HT-29 (cell line): ENCODE measurements at places on chromosomes 11 and 22.

- DNase-seq, result no peak
These were observed 17.3 kb upstream of the RASD2 start for GRCh38 chr22:35523167-35523947.

GRCh38 chr11:67435031-67435726 is 2.3 kb downstream of the PTPRCAP start:
- DNase-seq, result no peak

DNA sequence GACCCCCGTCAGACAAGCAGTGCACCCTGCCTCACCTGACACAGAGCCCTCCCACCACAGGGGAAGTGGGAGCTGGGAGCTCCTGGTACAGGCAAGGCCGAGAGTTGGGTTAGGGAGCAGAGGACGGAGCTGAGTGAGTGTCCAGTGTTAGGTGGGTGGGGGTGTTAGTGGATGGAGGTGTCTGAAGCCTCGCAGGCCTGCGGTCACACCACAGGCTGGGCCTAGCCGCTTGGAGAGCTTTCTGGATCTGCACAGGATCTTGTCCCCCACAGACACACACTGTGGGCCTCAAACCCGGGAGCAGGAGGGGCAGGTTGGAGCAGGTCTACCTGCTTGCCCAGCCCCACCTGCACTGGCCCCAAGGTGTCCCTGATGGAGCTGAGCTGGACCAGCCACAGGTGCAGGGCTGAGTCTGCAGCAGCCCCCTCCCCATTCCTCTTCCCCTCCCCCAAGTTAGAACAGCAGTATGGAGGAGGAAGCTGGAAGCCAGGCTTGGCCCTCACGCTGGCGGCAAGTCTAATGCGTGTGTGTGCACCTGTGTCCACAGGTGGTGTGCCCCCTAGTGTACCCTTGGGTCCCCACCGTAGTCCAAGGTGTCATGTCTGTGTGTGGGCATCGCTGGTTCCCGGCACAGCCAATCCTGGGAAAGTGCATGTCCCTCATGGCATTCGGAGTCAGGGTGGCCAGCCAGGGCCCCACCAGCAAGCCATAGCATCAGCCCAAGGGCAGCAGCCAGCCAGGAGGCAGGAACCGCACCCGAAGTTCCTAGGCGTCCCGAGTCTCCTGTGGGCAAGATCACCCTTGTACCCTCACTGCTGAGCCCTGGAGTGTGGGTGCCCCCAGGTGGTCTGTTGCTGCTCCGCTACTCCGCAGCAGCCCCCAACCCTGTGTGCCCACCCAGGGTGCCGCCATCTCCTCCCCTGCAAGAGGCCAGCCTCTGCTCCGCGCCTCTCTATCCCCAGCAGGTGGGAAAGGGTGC is 2.0 kb upstream of the GATD1 start:
- DNase-seq, result no peak

DNA sequence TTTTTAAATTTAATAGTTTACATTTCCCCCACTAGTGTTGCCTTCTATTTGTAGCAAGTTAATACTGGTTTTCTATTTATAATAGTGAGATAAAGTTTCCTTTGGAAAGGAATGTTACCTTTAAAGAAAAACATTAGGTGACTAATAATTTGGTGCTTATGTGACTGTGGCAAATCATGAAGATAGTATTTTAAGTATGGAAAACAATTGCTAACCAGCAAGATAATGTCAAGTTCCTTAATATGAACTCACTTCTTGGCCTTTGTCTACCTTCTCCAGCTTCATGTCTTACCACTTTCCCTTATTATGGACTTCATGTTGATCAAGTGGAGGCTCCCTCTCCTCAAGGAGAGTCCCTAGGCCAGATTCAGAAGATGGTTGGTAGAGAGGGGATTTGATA is 27.2 kb downstream of the ARHGEF12 start:
- no peak for DNase-seq

- DNase-seq, result no peak
These were observed 439 bp downstream of the SPA17 start for GRCh38 chr11:124674168-124674517.

DNA sequence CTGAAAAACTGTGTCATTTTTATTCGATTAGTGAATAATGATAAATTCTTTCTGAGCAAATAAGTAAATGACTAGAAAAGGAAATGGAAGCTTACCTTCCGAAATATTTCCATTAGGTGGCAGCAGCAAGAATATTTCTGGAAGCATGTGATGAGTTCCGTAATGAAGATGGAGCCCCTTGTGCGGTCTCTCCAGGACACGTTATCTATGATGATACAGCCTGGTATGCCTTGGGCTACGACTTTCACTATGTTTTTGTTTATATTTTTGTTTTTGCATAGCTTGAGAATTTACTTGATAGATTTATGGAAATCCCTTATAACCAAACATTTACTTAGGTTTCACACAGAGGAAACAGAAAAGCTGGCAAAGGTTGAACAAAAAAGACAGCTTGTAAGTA is 25.7 kb downstream of the CASP5 start:
- DNase-seq, result peak; percentile 19

GRCh38 chr22:35966314-35967045 is 62.1 kb downstream of the RBFOX2 start:
- no peak for DNase-seq

- DNase-seq, result no peak
These were observed 10.9 kb downstream of the SMCO4 start for GRCh38 chr11:93532281-93532789.

- DNase-seq, result no peak
These were observed 703.4 kb downstream of the NTM start for GRCh38 chr11:132073787-132074186.

GRCh38 chr11:57203359-57203758 is 21.6 kb downstream of the LRRC55 start:
- DNase-seq, result no peak

- no peak for DNase-seq
These were observed 219.0 kb downstream of the CASP12 start for GRCh38 chr11:104679258-104679657.

- no peak for DNase-seq
These were observed 4.5 kb downstream of the ADAMTS15 start for GRCh38 chr11:130452940-130453339.

- DNase-seq, result no peak
These were observed 450.0 kb downstream of the NELL1 start for GRCh38 chr11:21119411-21119810.
